ENCODE measurements at places on chromosomes 7 and 10. TPM values are rescaled to one million over a fixed set of nuclear protein-coding genes. Genes with fewer than 3 reads are reported as not detected.

GRCh38 chr10:30434273-30435072, 489 bp downstream of the MAP3K8 start:
- peak; percentile 15 for DNase-seq

- no peak for DNase-seq
Measured at GRCh38 chr10:74050653-74051052, 52.7 kb downstream of the VCL start.

DNA sequence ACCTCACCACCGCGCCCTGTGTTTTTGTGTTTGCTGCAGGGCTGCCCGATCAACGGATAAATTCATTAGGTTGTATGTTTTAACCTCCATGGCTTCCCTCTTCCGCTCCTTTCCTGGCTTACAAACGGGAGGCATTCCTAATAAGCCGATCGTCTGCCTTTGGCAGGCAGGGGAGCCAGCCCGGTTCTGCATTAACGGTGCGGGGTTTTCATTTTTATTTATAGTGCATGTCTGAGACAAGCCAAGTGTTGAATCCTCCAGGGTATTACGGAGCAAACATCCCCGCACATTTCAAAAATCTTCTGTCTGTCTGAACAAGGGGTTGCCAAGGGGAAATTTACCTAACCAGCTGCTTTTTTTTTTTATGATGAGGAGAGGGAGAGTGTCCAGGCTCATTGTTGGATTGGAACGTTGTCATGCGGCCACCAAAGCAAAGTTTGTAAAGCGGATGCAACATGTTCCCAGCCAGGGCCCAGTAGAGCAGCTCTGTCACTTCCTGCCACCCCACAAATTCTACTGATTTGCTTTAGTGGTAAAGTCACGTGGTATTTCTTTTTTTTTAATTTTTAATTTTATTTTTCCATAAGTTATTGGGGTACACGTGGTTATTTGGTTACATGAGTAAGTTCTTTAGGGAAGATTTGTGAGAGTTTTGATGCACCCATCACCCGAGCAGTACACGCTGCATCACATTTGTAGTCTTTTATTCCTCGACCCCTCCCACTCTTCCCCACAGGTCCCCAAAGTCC, 92.3 kb upstream of the BAIAP2L1 start:
- no peak for DNase-seq

DNA sequence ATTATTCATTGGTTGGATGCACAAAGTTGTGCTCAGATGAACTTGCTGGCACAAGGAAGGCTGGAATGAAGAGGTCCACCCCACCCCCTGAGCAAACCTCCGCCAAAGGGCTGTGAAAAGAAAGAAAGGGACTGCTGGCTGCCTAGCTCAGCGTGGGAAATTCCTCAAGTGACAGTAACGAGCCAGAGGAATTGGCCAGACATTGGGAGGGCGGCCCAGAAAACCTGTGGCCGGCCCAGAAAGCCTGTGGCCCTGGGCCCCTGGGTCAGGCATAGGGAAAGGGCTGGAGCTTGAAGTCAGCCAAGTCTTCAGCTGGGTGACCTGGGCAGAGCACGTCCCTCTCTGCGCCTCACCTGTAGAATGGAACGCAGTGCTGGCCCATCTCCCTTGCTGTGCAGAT, 30.6 kb upstream of the CTBP2 start:
- DNase-seq: no peak

DNA sequence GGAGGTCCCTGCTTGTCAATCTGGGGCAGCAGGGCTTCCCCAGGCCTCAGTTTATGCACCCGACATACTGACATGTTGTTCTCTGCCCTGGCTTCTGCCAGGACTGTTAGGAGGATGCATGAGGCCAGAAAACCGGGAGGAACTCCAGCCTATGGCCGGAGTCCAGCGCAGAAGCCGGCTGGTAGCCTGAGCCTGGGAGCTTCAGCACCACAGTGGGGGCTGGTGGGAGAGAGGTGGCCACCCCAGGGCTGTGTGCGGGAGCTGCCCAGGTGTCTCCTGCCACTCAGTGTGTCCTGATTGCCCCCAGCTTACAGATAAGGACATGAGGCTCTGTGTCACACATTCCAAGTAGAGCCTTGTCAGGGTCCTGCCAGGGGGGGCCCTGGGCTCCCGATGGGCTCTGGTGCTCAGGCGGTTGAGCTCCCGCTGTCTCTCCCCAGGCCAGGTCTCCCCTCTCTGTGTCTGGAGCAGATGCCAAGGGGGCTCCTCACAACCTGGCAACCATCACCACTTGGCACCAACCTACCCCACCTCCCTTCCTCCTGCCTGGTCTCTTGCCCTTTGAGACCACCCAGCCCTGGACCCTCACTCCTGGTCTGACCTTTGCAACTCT, 32.3 kb downstream of the PPIF start:
- no peak for DNase-seq

DNA sequence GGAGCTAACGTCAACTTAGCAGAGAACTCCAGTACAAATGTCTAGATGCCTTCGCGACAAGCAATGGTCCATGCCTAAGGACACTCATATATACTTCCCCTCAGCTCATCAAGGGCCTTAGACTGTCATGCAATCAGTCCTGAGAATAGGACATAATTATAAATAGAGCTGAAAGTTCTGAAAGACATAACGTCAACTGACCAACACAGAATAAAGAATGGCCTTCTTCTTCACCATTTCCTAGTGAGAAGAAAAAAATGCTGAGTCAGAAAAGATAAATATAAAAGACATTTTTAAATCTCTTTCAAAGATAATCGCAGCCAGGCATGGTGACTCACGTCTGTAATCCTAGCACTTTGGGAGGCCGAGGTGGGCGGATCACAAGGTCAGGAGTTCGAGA, 83.2 kb downstream of the ARMH3 start:
- no peak for DNase-seq

DNA sequence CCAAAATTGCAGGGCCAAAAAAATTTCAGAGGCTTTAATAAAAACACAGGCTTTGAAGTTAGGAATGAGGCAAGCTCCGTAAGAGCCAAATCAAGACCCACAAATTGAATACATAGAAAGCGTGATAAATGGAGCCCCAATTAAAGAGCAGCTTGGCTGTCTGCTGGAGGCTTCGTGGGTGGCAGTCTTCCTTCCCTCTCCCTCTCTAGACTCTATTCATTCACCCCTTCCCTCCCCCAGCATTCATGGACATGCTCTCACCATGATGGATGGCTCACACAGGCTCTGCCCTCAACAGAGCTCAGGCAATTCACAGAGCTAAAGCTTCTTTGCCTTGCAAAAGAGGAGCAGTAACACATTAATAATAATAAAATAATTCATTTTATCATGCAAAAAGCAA, 214.1 kb downstream of the HERPUD2 start:
- no peak for DNase-seq

GRCh38 chr10:90354914-90355313, 502.9 kb downstream of the HTR7 start:
- DNase-seq: no peak

DNA sequence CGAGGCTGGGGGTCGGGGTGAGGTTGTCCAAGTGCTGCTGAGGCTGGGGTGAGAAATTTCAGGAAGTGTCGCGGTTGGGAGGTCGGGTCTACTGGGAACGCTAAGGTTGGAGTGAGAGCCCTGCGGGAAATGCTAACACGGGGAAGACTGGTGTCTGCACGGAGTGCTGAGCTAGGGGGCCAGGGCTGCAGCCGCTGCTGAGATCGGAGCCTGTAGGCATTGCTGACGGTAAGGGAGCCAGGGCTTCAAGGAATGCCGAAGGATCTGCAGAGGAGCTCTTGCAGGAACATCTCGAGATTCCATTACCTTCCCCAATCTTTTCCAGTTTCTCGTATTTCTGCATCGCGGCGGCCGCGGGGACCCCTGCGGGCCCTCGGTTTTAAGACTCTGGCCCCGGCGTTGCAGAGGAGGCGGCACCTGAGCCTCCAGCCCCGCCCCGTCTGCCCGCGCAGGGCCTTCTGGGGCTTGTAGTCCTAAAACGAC, at the start of gene CDK5:
CDK5 (minus strand) TSS at position 392 of the 483 bp plus-strand sequence; CDS start at position 343, 49 bp downstream.
- no peak for DNase-seq

- DNase-seq: no peak
Measured at GRCh38 chr7:16650266-16650665, 4.3 kb downstream of the BZW2 start.

DNA sequence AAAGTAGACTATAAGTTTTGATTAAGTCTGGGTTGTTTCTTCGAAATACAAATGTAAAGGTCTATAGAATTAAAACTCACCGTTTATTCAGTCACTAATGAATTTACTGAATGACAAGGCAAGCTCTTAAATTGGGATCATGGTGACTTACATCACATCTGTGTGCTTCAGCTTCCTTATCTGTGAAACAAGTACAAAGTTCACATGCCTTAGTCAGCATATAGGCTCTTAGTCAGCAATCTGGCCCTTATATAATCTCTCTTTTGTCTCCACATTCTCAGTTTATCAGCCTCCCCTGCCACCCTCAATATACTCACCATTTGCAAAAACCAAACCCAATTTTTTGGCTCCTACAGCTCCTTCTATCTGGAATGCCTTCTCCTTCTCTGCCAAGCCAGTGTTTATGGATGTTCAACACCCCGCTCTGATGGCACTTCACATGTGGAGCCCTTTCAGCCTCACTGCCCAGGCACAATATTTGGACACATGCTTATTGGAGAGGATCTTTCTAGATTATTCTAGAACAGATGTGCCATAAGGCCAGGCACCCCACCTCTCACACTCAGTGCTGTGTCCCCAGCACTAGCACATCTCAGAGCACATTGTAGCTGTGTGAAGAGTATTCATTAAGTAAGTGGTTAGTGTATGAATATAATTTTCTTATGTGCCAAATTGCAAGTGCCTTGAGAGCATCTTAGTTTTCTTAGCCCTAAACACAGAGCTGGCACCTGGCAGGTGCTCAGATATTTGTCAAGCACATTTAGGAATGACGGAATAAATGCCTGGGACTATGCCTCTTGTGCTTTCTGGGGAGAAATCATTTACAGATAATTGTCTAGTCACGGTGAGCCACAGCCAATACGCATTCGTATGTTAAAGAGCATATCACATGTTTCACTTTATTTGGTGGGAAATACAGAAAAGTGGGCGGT, 9.8 kb upstream of the LAMB1 start:
- DNase-seq: no peak

DNA sequence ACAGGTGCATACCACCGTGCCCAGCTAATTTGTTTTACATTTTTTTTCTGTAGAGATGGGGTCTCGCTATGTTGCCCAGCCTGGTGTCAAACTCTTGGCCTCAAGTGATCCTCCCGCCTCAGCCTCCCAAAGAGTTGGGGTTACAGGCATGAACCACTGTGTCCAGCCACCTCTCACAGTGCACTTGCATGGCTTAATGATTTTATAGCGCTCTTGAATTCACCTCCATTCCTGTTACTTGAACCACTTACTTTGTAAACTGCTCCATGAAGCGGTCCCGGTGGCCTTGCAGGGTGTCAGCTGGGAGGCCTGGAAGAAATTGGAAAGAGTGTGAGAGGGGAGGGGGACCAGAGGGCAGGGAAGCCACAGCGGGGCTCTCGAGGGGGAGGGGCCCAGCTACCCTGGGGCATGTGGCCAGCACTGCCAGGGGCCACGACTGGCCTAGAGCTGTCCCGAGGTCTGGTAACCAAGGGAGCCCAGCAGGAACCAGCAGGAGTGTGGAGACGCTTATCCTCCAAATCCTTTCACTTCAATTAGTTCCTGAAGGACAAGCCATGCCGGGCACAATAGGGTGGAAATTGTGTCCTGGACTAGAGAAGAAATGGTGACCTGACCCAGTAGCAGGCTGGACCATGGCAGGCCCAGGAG, 76.0 kb downstream of the SPDYE5 start:
- no peak for DNase-seq

- DNase-seq: no peak
Measured at GRCh38 chr7:32206987-32207386, 136.8 kb upstream of the PDE1C start.

GRCh38 chr10:79004311-79004710, 64.5 kb upstream of the ZMIZ1 start:
- no peak for DNase-seq

DNA sequence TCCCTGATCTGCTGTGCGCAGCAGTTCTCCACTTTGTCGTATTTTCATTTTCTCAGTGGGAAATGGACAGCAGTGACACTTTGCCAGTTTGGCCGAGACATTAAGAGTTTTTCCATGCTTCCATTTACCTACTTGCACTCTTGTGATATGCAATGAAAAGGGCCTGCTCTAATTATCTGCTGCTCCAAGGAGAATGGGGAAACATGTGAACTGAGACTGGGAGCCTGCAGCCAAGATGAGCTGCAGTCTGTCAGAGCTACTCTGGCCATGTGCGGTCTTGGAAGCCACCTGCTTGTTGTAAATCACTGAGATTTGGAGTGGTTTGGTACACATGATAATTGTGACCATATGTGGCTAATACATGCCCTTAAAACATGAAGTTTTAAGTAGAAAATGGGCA, 586.6 kb upstream of the POT1 start:
- DNase-seq: no peak

DNA sequence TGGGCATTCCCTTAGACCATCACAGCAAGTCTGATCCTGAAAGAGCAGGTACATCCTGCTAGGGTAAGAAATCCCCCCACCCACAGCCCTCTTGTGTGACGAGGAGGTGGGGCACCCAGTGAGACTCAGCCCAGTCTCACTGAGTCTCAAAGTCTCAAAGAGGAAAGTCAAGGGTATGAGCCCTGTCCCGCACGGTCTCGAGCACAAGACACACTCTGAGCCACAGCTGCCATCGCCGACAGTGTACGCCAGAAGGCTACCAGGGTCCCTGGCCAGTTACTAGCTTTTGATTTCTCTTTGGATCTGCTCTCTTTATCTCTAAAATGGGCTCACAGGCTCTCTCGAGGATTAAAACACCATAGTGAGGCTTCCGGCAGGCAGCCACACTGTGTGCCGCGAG, 190.2 kb downstream of the TNS3 start:
- no peak for DNase-seq

GRCh38 chr7:142030848-142031247, 35.2 kb downstream of the MGAM start:
- no peak for DNase-seq

- DNase-seq: no peak
Measured at GRCh38 chr7:104124893-104125477, 82.8 kb downstream of the ORC5 start.

GRCh38 chr7:66083677-66084076, 8.1 kb downstream of the ASL start:
- DNase-seq: no peak

- no peak for DNase-seq
Measured at GRCh38 chr10:44911081-44911540, at the start of gene TMEM72. TSS of gene TMEM72 (plus strand) at chr10:44911337. CDS start at chr10:44911513, 176 bp downstream.

GRCh38 chr7:147999962-148000361, 590.6 kb upstream of the C7orf33 start:
- DNase-seq: no peak

GRCh38 chr10:33861833-33862232, 527.4 kb upstream of the NRP1 start:
- DNase-seq: no peak

- no peak for DNase-seq
Measured at GRCh38 chr7:85750454-85750949, 563.6 kb upstream of the SEMA3D start.

The PTER gene
- 15.0 TPM for polyA plus RNA-seq

The PRLHR gene
- polyA plus RNA-seq: not detected

The ASB4 gene
- polyA plus RNA-seq: not detected

The TRPV5 gene
- not detected for polyA plus RNA-seq

The DYNC1I1 gene
- polyA plus RNA-seq: not detected

The CRHR2 gene
- polyA plus RNA-seq: not detected

The ANXA8L1 gene
- not detected for polyA plus RNA-seq

The CABCOCO1 gene
- not detected for polyA plus RNA-seq

The PLAU gene
- not detected for polyA plus RNA-seq

The BHLHA15 gene
- polyA plus RNA-seq: not detected
